ENCODE measurements at places on chromosomes 12 and 14.

DNA sequence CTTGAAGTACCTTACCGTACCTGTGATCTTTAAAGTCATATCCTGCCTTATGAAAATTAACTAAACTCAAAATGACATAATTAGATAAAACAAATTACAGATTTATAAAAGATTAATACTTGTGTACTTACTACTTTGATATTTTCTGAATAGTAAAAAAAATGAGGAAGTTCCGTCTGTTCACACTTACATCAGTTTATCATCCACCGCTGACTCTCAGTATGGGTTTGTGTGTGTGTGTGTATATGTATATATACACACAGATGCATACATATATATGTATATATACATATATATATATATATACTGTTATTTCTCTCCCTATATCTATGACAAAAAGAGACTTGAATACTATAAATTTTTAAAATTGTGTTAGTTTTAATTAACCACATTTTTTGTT, 65.0 kb upstream of the MON2 start:
- H3K27me3 ChIP-seq = no peaks in the 10 kb centered on the region
- no peak overlapping the region for H3K4me3 ChIP-seq
- peaks cover 56% of the 10 kb centered on the region for H3K36me3 ChIP-seq
- peaks cover 4% of the 10 kb centered on the region for H3K4me1 ChIP-seq
- no peak for DNase-seq

GRCh38 chr14:96889091-96889490, 91.9 kb downstream of the VRK1 start:
- H3K4me3 ChIP-seq = no peak overlapping the region
- H3K27ac ChIP-seq = no peak overlapping the region
- H3K27me3 ChIP-seq = no peaks in the 10 kb centered on the region
- DNase-seq = no peak
- peaks cover 9% of the 10 kb centered on the region for H3K4me1 ChIP-seq
- H3K36me3 ChIP-seq = peaks cover 4% of the 10 kb centered on the region

DNA sequence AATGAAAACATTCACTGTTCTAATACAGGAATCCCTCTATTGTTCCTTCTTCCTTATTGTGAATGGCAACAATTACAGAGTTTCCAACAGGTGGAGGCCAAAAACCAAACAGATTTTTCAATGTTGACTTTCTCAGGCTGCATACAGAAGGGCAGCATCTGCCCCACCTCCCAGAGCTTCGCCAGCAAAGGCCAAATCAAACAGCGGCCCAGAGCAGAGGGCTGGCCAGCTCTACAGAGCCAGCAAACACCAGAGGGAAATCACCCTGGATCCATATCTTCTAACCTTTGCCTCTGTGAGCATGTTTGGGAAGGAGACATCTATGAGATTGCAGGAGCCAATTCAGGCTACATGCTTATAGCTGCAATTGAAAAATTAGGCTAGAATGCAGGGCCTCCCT, 4.4 kb upstream of the CRACR2A start:
- H3K27ac ChIP-seq = no peak overlapping the region
- peaks cover 5% of the 10 kb centered on the region for H3K4me1 ChIP-seq
- H3K27me3 ChIP-seq = peaks cover 21% of the 10 kb centered on the region
- H3K4me3 ChIP-seq = no peak overlapping the region
- no peaks in the 10 kb centered on the region for H3K36me3 ChIP-seq

GRCh38 chr14:77100961-77101360, 2.9 kb downstream of the CIPC start:
- H3K4me1 ChIP-seq = peaks cover 27% of the 10 kb centered on the region
- H3K4me3 ChIP-seq = no peak overlapping the region
- H3K27ac ChIP-seq = no peak overlapping the region
- no peaks in the 10 kb centered on the region for H3K27me3 ChIP-seq

GRCh38 chr12:53481939-53482586, 17.2 kb downstream of the MAP3K12 start:
- no peak for DNase-seq
- H3K4me3 ChIP-seq = no peak overlapping the region
- peaks cover 34% of the 10 kb centered on the region for H3K36me3 ChIP-seq
- H3K27me3 ChIP-seq = no peaks in the 10 kb centered on the region
- H3K4me1 ChIP-seq = peaks cover 10% of the 10 kb centered on the region

All from osteocyte (in vitro differentiated cells).